ENCODE measurements at places on chromosomes 11 and 22. TPM values are rescaled to one million over a fixed set of nuclear protein-coding genes. Genes with fewer than 3 reads are reported as not detected.

KCNJ1 gene
- not detected for total RNA-seq

GRCh38 chr11:12001186-12001585 lies 7.2 kb downstream of the DKK3 start:
- no peak overlapping the region for H3K27ac ChIP-seq
- peaks cover 51% of the 10 kb centered on the region for H3K36me3 ChIP-seq

RIBC2 gene
- total RNA-seq, result not detected

DNA sequence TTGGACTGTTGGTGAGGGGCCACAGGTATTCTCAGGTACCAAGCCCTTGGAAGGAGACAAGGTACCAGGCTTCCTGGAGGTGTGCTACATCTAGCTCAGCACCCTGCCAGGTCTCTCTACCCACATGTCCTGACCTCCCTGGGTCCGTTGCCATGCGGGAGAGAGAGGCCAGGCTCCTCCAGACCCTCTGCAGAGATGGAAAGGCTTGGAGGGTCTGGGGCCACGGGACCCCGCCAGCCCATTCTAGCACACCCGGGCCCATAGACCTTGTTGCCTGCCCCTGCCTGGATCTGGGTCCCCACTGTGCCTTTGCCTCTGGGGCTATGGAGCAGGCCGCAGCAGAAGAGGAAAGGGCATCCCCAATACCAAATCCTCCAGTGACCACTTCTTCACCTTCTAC lies 2.2 kb upstream of the APOC3 start:
- no peaks in the 10 kb centered on the region for H3K36me3 ChIP-seq
- no peaks in the 10 kb centered on the region for H3K4me1 ChIP-seq
- no peak for DNase-seq
- no peak overlapping the region for H3K4me3 ChIP-seq

CLTCL1 gene
- total RNA-seq, result 35.9 TPM

DNA sequence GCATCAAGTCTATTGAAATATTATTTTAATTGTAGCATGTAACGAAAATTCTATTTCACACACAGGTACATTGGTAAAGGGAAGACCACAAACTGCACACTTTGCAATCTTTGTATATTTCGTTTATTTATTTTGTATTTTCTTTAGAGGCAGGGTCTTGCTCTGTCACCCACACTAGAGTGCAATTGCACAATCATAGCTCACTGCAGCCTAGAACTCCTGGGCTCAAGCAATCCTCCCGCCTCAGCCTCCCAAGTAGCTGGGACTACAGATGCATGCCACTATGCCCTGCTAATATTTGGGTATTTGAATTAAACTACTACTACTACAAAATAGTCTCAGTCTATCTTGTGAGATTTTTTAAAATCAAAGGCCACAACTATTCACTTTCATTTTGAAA lies 42.7 kb downstream of the GAB2 start:
- no peaks in the 10 kb centered on the region for H3K27me3 ChIP-seq
- no peak for DNase-seq

VPREB3 gene
- total RNA-seq, result not detected

LSP1 gene
- total RNA-seq, result 54.0 TPM

FADS3 gene
- 188 TPM for total RNA-seq

- H3K4me3 ChIP-seq, result peak overlapping the region; percentile 21
- H3K4me1 ChIP-seq, result no peaks in the 10 kb centered on the region
- no peaks in the 10 kb centered on the region for H3K27me3 ChIP-seq
- no peak for DNase-seq
Measured at GRCh38 chr22:49925525-49926128, 7.2 kb downstream of the CRELD2 start.

GRCh38 chr11:83641511-83641910 lies 355.3 kb upstream of the CCDC90B start:
- peak; percentile 17 for DNase-seq
- no peaks in the 10 kb centered on the region for H3K27me3 ChIP-seq
- H3K27ac ChIP-seq, result no peak overlapping the region
- no peaks in the 10 kb centered on the region for H3K36me3 ChIP-seq
- no peak overlapping the region for H3K4me3 ChIP-seq

- H3K27me3 ChIP-seq, result no peaks in the 10 kb centered on the region
- no peak overlapping the region for H3K27ac ChIP-seq
- H3K36me3 ChIP-seq, result no peaks in the 10 kb centered on the region
- DNase-seq, result no peak
Measured at GRCh38 chr22:23842599-23842998, 3.8 kb upstream of the DERL3 start.

DNA sequence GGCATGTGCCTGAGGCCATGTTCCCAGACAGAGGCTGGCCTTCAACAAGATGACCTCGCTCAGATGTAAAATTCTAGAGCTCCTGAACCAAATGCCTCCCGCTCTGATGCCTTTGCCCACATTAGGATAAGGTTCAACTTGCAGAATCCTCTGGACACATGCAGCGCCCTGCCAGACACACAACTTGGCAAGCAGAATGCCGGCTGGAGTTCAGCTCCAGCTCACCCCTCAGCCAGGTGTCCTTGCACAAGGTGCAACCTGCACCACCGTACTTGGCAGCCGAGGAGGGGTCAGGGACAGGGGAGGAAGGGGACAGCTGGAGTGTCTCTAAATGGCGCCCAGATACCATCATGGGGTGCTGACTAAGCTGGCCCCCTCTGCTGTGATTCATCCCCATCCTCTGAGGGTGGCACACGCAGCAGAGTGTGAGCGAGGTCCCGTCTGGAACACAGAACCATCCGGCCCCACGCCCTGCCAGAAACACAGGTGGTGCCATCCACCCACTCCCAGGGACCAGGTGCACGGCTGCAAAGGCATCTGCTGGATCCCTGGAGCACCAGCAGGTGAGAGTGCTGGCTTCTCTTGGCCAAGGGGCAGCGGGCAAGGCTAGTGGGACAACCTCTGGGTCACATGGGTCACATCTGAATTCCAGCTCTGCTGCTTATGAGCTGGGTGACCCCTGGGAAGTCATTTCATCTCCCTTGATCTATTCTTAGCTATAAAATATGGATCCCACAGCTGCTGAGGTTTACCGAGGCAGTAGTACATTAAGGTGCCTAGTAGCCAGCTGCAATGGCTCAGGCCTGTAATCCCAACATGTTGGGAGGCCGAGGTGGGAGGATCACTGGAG lies 12.8 kb downstream of the ZMAT5 start:
- no peak overlapping the region for H3K27ac ChIP-seq
- H3K4me3 ChIP-seq, result no peak overlapping the region
- no peak for DNase-seq
- H3K36me3 ChIP-seq, result no peaks in the 10 kb centered on the region
- H3K4me1 ChIP-seq, result no peaks in the 10 kb centered on the region
- no peaks in the 10 kb centered on the region for H3K27me3 ChIP-seq

- peak overlapping the region; percentile 25 for H3K4me3 ChIP-seq
- no peaks in the 10 kb centered on the region for H3K36me3 ChIP-seq
- H3K4me1 ChIP-seq, result no peaks in the 10 kb centered on the region
- no peak for DNase-seq
Measured at GRCh38 chr11:66882561-66883015, 25.7 kb downstream of the LRFN4 start.

DNA sequence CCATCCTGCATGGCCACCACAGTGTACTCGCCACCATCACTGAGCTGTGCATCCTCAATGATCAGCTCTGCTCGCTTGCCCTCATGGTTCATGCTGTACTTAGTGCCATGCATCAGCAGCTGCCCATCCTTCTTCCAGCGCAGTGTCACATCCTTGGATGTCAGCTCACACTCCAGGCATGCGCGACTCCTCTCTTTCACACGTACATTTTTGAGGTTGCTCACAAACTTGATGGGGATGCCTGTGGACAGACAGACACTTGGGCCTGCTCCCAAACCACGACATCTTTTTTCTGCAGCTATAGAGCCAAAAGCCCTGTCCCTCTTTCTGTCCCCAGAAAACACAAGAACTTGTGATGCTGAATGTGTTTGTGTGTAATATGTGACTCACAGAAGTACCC lies 10.5 kb downstream of the IGSF22 start:
- H3K27me3 ChIP-seq, result no peaks in the 10 kb centered on the region
- H3K4me1 ChIP-seq, result no peaks in the 10 kb centered on the region
- no peak for DNase-seq

- H3K27ac ChIP-seq, result no peak overlapping the region
- DNase-seq, result no peak
- no peaks in the 10 kb centered on the region for H3K27me3 ChIP-seq
- no peaks in the 10 kb centered on the region for H3K36me3 ChIP-seq
Measured at GRCh38 chr22:43435851-43436811, 24.3 kb downstream of the MPPED1 start.

DNA sequence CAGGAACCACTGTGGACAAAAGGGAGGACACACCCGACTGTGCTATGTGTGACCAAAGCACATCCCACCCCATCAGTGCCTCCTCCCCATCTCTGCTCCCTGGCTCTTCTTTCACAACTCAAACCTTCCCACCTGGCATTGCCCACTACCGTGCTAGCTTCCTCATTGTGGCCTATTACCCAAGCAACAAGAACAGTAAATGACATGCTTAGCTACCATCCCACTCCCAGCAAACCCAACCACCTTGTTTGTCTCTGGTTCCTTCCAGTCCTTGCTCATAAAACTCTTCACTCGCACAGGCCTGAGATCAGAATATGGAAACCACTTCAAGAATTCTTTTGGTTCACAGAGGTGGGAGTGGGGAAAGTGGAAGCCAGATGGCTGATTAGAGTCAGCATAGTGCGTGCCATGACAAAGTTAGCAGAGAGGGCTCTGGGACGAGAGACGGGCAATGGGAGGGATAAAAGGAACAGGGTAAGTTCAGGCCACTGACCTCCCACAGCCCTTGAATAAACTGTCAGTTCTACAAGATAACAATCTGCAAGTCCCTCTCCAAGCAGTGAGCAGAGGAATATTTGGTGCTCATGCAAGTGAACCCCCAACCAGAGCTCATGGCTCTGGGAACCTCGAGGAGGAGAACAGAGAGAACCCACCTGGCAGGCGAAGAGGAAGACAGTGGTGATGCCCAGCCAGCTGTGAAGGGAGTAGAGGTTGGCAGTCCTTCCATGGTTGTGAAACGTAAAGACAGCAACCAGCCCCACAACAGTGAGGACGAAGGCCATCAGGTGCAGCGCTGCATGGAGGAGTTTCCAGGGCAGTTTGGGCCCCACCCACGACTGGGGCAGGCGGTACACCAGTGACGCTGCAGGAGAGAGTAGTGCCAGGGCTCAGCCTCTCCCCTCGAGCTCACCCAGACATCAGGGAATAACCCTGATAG lies 8.3 kb downstream of the CYB561A3 start:
- no peak for DNase-seq
- H3K27me3 ChIP-seq, result no peaks in the 10 kb centered on the region
- H3K4me1 ChIP-seq, result peaks cover 9% of the 10 kb centered on the region
- H3K36me3 ChIP-seq, result peaks cover 8% of the 10 kb centered on the region

CABP4 gene
- 0.21 TPM for total RNA-seq

GRCh38 chr11:11865449-11865848 lies 23.7 kb downstream of the USP47 start:
- H3K27ac ChIP-seq, result no peak overlapping the region
- H3K27me3 ChIP-seq, result no peaks in the 10 kb centered on the region
- no peaks in the 10 kb centered on the region for H3K4me1 ChIP-seq

DNA sequence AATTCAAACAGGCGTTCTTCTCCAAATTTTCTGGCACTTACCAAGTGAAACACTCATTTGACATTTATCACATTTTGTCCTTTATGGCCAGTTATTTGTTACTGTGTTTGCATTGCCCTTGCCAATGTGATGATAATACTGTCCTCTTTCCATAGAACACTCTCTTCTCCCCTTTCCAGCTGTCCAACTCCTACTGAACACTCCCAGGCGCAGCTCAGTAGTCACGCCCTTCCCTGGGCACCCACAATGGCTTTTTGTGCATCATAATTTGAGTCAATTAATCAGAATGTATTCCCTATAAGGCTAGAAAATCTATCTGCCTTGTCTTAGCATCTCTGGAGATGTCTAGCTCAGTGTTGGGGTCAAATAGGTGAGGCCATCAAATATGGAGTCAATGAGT lies 21.2 kb upstream of the B3GAT1 start:
- H3K4me3 ChIP-seq, result no peak overlapping the region
- no peak overlapping the region for H3K27ac ChIP-seq
- no peaks in the 10 kb centered on the region for H3K36me3 ChIP-seq
- peaks cover 6% of the 10 kb centered on the region for H3K4me1 ChIP-seq
- no peak for DNase-seq
